ENCODE measurements at places on chromosomes 12 and 14.

DNA sequence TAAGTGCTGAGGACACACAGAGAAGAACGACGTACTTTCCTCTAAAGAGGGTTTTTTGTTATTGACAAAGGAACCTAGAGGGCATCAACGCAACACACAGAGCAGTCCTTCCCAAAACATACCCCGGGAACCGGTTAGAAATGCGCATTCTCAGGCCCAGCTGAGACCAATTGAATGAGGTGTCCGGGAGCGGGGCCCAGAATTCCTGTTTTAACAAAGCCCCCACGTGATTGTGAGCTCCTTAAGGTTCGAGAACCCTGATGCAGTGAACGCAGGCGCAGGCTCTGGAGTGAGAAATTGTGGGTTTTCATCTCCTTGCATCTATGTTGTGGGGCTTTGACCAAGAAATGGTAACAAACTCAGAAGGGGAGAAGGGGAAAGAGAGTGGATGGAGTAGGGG, 51.0 kb upstream of the TBX3 start:
- no peak for DNase-seq

DNA sequence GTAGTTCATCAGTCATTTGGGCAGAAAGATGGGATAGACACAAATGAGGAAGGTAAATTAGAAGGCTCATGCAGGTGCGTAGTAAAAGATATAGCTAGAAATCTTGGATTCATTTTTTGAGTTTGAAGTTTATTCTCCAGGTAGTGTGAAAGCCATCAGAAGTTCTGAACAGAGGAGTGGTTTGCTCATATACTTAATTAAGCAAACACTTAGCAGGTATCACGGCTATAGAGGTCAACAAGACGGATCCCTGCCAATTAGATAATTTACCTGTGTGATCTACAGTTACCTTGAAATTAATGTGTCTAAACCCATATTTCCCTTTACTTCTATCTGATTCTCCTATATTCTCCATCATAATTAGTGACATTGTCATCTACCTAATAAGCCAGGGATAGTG, 29.7 kb downstream of the PALS1 start:
- DNase-seq, result no peak

GRCh38 chr12:2879853-2880252, 2.8 kb downstream of the RHNO1 start:
- no peak for DNase-seq

- no peak for DNase-seq
These were observed 37.1 kb downstream of the LRRK2 start for GRCh38 chr12:40261937-40262336.

- DNase-seq, result peak; percentile 22
These were observed 9.0 kb downstream of the DMAC2L start for GRCh38 chr14:50321009-50321660.

DNA sequence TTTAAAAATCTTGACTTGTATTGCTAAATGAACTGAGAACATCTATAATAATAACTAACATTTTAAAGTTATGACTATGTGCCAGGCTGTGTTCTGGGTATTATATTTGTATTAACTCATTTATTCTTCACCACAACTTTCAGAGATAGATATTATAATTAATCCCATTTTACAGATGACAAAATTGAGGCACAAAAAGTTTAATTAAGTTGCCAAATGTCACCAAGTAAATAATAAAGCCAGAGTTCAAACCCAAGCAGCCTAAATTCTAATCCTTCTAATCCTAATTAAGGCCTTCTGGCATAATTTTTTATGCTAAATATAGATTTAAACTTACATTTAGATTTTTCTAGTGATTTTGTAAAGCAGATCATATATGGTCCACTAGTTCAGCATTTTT, 17.5 kb upstream of the TUBA1A start:
- no peak for DNase-seq

GRCh38 chr12:76241371-76241770, 106.8 kb downstream of the BBS10 start:
- DNase-seq, result no peak

GRCh38 chr12:69789351-69789750, 35.7 kb upstream of the MYRFL start:
- no peak for DNase-seq

DNA sequence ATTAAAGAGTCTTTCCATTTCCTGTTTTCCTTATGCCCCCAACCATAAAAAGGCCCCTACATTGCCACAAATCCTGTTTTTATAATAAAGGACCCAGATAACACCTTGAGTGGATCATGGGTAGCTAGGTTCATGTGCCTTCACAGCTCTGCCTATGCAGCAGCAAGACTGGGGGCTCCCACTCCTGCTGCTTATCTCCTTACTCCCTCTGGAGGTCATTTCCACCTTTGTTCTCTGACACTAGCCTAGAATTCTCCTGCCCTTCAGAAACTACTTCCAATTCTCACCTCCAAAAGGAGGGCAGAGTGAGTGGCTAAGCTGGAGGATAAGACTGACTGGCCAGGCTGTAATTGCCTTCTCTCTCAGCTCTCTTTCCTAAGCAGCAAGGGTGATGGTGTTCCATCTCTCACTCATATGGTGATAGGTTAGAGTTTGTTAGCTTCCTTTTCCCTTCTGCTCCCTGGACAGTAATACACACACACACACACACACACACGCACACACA, 20.0 kb upstream of the STAC3 start:
- DNase-seq, result no peak

DNA sequence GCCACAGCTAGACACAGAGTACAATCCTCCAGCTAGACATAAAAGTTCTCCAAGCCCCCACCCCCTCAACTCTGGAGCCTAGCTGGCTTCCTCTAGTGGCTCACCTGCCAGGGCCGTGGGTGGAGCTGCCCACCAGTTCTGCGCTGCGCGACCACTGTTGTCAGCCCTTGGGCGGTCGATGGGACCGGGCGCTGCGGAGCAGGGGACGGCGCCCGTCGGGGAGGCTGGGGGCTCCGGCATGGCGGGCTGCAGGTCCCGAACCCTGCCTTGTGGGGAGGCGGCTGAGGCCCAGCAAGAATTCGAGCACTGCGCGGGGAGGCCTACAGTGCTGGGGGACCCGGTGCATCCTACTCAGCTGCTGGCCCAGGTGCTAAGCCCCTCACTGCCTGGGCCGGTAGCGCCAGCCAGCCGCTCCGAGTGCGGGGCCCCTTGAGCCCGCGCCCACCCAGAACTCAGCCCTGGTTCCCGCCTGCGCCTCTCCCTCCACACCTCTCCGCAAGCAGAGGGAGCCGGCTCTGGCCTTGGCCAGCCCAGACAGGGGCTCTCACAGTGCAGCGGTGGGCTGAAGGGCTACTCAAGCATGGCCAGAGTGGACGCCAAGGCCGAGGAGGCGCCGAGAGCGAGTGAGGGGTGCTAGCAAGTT, 51.0 kb downstream of the RTN1 start:
- no peak for DNase-seq

DNA sequence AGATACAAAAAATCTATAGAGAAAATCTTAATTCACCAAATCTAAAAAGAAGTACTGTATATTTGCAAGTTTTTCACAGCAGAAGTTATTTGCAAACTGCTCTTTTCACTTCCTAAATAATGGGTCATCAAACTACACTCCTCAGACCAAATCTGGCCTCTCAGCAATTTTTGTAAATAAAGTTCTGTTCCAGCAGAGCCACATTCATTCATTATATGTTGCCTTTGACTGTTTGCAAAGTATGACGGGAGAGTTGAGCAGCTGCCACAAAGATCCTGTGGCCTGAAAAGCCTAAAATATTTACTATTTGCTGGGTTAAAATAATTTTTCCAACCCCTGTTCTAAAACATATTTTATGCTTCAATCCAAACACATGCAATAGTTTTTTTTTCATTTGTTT, 1222.3 kb upstream of the SEL1L start:
- no peak for DNase-seq

GRCh38 chr14:69694730-69695281, 72.1 kb upstream of the SRSF5 start:
- no peak for DNase-seq

GRCh38 chr12:1915082-1915968, 3.1 kb downstream of the CACNA2D4 start:
- DNase-seq, result no peak

DNA sequence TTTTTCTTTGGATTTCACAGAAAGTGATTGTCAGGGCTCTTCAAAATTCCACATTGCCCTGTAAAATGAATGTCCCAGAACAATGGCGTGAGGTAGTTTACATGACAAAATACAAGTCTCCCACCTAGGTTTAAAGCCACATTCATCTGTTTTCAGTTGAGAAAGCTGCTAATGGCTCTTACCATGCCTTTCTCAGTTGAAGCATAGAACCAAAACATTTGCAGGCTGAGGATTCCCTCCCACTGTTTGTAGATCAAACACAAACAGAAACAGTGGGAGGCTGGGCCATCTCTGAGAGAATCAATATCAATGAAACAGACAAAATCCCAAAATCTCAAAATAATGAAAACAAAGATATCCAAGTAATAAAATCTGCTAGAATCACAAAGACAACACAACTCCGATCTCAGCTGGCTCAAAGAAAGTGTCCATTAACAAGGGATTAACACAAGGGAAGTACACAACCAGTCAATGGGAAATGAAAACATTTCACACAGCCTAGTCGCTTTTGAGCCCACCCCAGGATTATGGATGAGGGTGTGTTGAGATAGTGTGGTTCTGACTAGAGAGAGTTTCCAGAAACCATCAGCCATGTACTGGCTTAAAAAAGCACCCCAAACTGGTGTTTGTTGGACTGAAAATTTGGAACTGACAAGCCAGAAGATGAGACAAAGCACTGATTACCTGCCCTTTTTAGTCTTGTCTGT, 54.5 kb upstream of the TMEM260 start:
- DNase-seq, result no peak

- no peak for DNase-seq
These were observed 2.1 kb downstream of the LDHB start for GRCh38 chr12:21655591-21655990.

- no peak for DNase-seq
These were observed 68.0 kb upstream of the DICER1 start for GRCh38 chr14:95225251-95225887.

- no peak for DNase-seq
These were observed 62.9 kb upstream of the PDE3A start for GRCh38 chr12:20305470-20305869.

DNA sequence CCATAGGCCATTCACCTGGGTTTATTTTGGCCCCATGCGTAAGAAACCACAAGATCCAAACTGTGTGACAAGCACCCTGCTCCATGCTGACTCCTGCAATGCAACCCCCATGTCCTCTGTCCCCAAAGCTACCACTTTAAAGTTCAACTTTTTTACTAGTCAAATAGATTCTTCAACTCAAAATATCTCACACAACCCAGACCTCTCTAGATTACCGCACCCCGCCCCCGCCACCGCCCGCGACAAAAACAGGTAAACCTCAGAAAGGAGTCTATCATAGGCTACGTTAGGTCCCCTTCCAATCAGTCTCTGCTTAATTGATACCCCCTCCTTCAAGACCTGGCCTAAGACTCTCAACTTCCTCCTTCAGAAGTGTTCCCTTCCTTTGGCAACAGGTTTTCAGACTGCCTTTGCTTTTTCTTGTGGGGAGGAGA, 2.2 kb downstream of the ZFP36L1 start:
- no peak for DNase-seq

GRCh38 chr12:93315907-93316622, 61.7 kb upstream of the NUDT4 start:
- DNase-seq, result no peak

GRCh38 chr12:3103806-3104205, 26.6 kb downstream of the TSPAN9 start:
- DNase-seq, result no peak

GRCh38 chr14:48731260-48731659, 854.9 kb downstream of the RPS29 start:
- DNase-seq, result no peak

DNA sequence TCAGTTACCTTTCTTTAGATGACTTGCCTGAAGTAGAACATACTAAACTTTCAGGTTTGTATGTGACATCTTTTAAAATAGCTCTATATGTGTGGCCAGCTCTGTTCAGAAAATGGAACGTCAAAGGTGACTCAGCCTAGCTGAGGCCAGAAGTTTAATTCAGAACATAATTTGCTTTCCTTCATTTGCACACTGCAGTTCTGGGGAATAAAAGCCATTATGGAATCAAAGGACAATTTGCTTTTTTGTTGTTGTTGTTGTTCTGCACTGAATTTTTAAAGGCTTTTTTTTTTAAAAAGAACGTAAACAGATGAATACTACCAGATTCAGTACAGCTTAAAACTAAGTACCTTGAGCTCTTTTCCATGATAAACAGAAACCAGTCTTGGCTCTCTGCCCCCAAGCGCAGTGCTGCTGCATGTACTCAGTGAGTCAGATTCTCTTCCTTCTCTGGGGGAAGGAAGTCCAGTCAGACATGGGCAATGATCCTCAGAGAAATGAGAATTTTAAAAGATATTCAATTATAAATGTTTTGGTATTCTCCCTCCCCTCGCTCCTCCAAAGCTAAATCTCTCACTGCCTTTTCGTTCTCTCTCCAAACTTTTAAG, 644.2 kb downstream of the NOVA1 start:
- DNase-seq, result no peak

- no peak for DNase-seq
These were observed 8.7 kb downstream of the STAC3 start for GRCh38 chr12:57242329-57242690.

DNA sequence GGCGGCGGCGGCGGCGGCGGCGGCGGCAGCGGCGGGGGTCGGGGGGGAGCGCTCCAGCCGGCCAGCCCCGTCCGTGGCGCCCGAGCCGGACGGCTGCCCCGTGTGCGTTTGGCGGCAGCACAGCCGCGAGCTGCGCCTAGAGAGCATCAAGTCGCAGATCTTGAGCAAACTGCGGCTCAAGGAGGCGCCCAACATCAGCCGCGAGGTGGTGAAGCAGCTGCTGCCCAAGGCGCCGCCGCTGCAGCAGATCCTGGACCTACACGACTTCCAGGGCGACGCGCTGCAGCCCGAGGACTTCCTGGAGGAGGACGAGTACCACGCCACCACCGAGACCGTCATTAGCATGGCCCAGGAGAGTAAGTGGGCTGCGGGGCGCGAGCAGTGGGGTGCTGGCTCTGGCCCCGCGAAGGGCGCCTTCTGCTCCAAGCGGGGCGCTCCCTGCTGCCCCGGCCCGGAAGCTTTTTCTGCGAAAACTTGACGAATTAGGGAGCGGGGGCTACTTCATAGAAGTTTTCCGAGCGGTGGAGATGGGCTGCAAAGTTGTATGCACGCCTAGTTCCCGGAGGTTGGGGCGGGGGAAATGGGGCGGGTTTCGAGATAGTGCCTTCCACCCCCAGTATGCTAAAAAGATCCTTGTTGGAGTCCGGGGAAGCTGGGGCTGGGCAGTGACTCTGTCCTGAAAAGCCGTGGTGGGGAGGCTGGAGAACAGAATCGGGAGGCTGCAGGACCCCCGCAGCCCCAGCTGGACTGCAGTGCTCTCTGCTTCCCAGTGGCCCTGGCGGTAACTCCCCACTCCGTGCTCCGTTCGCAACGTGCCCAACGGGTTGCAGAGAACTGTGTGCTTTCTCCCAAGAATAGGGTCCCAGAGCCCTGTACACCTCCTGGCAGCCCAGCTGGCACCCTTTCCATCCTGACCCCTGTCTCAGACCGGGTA, 751 bp downstream of the GDF11 start:
- DNase-seq, result no peak

DNA sequence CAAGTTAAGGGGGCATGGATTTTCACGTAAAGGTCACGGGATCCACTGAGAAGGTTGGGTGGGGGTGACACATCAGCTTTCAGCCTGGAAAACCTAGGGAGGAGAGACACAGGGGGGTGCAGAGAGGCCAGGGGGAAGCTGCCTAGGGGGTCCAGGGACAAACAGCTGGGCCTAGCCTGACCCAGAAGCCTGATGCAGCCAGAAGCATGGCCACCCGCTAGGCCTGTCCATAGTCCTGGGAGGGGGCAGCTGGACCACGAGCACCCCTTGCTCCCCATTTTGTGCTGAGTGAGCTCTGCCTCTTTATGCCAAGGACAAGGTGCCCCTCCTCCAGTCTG, 322.7 kb upstream of the RTL1 start:
- no peak for DNase-seq
